IPS-NIHi11 (cell line): ENCODE measurements at places on chromosomes 5 and 9.
A peak's percentile ranks its signal among the peaks of the same experiment; 100 is the strongest.

DNA sequence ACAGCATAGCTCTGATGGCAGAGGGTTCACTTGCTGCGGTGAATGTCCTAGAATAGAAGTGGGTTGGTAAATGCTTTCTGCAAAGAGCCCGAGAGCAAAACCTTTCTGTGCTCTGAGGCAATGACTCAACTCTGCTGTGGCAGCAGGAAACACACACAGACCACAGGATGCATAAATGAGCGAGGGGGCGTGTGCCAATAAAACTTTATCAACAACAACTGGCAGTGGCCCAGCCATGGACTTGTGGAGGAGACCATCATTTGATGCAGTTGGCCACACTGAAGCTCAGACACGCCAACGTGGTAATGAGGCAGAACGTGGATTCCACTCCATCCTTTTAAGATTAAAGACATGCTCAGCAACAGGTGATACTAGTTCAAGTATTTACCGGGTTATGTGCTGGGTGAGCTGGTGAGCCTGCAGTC, 6.8 kb downstream of the MRPL36 start:
- DNase-seq = no peak

GRCh38 chr9:69961843-69962242, 81.8 kb upstream of the MAMDC2 start:
- DNase-seq = no peak

DNA sequence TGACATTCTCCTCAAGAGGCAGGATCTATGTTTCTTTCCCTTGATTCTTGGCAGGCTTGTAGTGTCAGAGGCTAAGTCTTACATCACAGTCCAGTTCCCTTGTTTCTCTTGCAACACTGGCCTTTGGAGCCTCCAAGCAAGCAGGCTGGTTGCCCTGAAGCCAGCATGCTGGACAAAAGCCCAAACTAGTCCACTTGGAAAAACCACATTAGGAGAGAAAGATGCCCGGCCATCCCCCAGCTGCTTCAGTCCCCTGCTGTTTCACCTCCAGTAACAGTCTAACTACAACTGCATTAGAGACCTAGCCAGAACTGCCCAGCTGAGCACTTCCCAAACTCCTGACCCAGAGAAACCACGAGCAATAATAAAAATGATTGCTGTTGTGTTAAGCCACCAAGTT, 87.6 kb downstream of the ADAMTS6 start:
- no peak for DNase-seq

DNA sequence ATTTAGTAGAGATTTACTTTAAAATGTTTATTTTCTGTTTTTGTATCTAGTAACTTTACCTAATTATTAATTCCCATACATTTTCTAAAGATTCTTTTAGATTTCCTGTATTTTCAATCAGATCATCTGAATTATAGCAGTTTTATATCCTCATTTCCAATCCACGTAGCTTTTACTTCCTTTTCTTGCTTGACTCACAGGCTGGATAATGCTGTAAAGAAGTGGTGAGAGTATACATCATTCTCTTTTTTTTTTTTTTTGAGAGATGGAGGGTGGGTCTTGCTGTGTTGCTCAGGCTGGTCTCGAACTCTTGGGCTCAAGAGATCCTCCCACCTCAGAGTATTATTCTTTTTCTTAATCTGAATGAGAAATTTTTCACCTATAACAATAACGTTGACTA, 11.2 kb upstream of the SETX start:
- DNase-seq = no peak

DNA sequence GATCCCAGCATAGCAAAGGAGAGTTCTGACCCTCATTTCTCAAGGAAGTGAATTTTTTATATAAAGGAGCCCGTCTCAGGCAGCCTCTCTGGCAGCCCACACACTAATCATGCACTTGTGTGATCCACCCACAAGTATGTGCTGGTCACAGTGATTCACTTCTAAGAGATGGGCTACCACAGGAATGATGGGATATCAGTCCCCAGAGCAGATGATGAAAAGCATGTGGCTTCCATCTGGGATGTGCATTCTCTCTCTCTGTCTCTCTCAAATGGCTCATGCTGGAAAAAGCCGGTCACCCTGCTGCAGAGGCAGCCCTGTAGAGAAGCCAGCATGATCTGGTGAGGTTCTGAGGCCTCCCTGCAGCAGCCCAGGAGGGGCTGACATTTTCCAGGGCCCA, 74.2 kb upstream of the ADCY2 start:
- DNase-seq = no peak

GRCh38 chr9:8074713-8075286, 275.2 kb upstream of the DMAC1 start:
- no peak for DNase-seq

DNA sequence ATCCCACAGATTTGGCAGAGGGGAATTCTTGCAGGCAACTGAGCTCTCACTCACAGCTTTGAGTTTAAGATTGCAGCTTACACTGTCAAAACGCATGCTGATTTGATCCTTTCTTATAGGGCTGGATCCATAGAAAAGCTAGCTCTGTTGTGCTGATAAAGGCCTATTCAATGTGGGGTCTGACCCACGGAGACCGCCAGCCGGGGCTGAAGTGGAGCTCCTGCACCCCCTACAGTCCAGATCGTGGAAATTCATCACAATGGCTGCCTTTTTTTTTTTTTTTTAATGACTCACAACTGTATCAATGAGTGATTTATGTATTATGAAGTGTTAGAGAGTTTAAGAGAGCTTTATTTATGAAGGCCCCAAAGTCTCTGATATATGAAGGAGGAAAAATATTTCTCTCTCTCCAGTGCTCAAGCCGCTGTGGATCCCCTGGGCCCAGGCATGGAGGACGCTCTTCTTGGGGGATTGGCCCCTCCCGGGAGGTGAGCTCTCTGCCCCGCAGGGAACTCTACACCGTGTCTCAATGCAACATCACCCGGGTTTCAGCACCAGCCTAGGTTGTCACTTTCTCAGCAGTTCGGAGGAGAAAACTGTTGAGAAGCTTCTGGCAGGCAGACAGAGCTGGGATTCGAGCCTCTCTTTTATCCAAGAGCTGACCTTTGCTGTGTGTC, 700.2 kb downstream of the IRX1 start:
- peak; percentile 62 for DNase-seq

GRCh38 chr5:115649541-115649940, 23.7 kb upstream of the TMED7 start:
- DNase-seq = no peak

DNA sequence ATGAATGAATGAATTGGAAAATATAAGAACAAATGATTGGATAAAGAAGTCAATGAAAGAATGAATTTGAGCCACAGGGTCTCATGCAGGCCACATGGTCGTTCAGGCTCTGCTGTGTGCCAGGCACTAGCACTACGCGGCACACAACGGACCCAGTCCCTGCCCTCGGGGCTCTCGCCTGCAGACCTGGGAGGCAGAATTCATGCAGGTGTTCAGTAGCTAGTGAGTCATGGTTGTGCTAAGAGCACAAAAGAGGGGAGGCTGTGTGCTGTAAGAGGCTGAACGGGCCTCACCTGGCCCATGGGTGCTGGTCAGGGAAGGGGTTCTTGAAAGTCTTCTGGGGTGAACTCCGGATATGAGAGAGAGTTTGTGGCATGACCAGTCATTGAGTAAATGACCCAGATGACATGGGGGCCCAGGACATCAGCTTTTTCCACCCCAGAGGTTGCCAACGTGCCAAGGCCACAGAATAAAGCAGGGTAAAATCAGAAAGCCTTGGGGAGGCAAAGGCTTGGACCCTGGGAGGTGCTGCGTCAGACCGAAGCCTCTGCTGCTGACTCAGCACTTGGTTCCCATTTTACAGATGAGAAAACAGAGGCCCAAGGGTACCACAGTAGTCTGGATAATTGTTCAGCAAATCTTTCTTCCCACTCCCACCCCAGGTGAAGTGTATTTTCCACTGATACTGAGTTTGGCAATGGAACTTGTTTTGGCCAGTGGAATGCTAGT, 264.3 kb upstream of the MVB12B start:
- DNase-seq = no peak

DNA sequence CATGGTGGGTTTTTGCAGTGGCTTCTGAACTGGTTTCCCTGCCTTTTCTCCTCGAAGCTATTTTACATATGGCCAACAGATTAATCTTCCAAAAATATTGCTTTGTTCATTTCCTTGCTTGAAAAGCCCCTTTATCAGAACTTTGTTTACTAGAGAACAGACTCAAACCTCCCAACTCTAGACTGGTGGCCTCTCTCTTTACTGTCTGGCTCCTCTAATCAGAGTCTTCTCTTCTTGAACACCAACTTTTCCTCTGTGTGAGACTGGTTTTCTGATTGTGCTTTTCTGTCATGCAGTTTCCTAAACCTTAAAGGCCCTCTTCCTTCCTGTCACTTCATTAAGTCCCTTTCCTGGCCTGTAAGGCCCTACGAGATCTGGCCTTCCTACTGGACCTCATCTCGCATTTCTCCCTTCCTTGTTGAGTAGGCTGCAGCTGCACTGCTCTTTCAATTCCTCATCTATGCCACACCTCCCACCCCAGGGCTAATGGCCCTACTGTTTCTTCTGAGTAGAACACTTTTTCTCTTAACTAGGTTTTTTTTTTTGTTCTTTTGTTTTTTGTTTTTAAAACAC, 5.7 kb downstream of the C9orf43 start:
- no peak for DNase-seq

DNA sequence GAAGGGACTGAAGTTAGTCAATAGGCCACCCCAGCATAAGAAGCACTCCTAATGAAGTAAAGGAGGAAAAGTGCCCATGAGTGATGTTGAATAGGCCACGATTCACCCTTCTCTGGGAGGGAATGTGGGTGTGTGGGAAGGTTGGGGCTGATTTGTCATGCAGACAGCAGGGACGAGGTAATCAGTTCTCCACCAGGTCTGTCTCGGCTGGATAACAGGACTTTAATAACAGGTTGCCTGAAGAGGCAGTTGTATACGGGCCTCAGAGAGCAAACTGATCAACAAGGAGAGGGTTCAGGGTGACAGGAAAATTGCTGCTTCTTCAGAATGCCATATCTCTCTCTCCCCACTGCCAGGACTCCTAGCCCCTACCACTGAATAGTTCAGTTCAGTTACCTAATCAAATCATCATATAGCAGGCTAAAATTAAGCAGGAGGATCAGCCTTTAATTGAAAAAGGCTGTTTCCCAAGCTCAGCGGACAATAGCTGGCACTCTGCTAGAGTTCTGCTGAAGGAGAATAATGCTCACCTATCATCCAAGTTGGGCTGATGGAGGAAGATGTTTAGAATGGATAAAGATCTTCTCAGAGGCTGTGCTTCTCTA, 43.6 kb upstream of the SMIM32 start:
- DNase-seq = no peak
